ENCODE measurements at places on chromosomes 16 and 17.

GRCh38 chr16:26491101-26491670 is 575.5 kb upstream of the C16orf82 start:
- no peak for DNase-seq

DNA sequence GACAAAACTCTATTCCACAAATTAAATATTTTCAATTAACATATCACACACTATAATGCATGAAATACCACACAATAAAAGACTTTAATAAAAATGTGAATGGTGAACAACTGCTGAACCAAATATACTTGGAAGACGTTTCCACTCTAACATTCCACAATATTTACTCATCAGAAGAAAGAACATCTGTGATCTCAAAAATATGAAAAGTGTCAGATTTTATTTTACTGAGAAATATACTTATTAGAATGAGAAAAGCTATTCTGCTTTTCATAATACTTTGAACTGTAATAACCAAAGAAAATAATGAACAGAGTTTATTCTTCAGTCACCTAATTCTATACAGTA is 181.8 kb upstream of the AXIN2 start:
- no peak for DNase-seq

DNA sequence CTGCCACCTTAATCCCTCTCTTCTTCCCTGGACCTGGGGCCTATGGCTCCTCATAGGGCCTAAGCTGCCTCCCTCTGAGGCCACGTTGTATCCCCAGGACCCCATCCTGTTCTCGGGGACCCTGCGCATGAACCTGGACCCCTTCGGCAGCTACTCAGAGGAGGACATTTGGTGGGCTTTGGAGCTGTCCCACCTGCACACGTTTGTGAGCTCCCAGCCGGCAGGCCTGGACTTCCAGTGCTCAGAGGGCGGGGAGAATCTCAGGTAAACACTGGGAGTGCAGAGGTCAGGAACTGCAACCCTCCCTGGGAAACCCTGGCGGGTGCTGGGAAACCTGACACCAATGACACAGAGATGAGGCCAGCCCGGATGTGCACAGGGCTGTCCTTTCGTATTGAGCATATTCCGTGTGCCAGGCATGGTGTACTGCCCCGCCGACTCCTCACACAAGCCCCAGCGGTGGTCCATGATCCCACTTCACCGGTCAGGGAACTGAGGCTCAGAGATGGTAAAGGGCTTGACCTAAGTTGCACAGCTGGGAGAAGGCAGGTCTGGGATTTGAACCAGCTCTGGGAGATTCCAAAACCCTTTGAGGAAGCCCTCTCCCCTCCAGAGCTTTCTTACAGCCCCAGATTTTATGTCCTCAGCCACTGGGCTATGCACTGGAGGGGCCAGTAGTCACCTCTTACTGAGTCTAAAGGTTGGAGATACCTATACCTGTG is 22.9 kb downstream of the ANKRD40 start:
- DNase-seq: no peak

DNA sequence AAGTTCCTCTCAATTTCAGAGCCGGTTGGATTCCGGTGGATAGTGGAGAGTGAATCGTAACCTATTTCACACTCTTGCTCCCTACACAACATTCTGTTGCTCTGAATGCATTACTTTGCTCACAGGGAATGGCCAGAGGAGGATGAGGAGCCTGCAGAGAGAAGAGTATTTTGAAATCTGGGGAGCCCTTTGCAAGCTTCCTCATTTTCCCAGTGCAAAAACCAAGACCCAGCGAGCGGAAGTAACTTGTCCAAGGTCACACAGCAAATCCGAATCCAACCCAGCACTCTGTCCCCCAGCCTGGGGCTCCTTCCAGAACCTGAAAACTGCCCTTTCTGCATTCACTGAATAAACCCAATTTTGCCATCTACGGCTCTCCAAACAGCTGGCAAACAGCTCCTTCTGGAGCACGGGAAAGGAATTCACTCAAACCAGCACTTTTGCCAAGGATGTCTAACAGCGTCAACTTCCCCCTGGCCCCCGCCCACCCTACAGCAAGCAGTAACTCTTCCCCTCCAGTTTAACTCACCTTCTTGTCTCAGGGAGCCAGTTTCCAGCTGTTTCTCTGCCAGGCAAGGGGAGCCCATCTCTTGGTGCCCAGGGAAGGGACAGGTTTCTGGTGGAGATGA is 557 bp downstream of the KCNG4 start:
- DNase-seq: no peak

DNA sequence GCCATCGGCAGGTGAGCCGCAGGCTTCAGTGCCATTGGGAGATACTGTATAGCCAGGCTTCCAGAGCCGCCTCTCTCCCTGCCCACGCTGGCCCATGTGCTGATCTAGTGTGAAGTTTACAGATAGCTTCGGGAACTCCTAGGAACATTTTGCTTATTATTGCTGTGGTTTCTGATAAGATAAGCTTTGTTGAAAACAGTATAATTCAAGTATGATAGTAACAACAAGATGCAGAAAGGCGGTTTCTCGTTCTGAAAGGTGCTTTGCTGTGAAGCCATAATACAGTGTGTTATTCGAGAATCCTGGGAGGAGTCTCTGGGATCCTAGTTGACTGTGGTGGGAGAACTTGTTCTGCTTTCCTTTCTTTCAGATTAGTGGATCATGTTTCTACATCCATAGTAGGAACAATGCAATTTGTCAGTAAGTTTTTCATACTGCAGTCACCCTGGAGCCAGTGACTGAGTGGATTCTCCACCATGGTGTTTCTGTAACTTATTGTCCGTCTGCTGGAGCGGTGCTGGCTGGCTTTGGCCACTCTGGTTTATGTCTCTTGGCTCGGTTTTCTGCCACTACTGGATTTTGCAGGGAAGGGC is 31.5 kb downstream of the RAB11FIP3 start:
- no peak for DNase-seq

DNA sequence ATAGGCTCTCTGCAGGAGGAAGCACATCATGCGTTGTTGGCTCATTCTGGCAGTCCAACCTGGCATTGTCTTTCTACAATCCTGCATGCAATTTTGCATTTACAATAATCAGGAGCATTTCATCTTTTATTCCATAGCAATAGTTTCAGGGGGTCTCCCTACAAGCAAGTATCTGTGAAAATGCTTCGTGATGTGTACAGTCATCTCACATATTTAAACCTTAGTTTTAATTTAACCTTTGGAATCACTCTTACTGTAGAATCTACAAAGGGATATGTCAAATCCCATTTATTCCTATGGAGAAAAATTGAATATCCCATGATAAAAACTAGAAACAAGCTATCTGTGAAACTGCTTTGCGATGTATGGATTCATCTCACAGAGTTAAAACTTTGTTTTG is 112.0 kb upstream of the WSB1 start:
- no peak for DNase-seq

DNA sequence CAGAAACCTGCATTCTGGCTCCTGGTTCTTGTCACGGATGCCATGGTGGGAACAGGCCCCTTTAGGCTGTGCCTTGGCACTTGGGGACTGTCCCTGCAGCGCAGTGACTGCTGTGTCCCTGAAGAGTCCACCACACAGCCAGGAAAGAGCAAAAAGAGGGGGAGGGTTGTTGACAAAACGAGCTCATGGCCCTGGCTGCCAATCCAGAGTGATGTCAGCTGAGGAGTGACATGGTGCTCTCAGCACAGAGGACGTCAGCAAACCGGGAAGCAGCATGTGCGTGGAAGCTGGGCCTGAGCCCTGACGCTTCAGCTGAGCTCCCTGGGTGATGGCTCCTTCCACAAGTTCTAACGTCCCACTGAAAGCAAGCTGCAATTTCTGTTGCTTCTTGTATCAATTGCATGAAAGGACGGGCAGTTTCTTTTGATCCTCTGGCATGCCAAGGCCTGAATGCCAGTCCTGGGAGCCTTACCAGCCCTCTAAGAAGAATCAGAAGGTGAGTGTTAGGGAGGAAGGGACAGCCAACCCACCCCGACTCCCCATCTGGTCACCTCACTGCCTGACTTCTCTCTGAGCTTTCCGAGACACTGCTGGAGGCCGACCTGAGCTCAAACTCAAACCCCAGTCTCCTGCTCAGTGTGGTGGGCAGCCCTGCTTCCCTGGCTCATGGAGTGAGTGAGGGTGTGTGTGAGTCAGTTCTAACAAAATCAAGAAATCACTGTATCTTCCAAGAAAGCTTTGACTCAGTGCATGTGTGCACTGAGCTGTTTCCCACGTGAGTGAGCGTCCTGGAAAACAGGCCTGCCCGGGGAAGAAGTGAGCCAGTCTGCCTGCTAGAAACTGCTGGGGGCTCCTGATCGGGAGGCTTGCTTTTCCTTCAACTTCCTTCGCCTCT is 14.7 kb upstream of the WNT3 start:
- no peak for DNase-seq

DNA sequence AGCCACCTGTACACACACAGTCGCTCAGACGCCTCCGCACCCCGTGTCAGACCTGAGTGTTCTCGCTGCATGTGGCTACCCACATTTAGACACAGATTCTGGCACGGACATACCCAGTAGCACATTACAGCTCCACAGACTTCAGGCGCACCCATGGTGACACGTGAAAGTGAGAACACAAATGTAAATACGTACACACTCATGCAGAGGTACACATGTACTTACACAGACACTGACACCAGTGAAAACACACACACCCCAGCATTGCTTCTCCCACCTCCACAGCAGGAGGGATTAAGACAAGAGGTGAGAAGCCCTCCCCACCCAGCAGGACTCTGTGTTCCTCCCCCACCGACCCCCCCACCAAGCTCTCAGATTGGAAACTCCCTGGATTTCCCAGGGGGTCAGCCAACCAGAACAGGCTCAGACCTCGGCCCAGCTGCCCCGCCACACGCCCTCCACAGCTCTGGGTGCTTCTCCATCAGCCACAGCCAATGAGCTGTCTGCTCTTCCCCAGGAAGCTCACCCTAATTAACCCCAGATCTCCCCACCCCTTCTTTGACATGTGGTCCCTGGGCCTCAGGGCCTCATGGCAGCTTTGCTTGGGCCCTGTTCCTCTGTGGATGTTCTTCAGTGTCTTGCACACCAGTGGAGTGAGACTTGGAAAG is 5.3 kb upstream of the FOXN1 start:
- DNase-seq: no peak

- no peak for DNase-seq
Observed at GRCh38 chr16:22912654-22913053, 98.7 kb downstream of the HS3ST2 start.

DNA sequence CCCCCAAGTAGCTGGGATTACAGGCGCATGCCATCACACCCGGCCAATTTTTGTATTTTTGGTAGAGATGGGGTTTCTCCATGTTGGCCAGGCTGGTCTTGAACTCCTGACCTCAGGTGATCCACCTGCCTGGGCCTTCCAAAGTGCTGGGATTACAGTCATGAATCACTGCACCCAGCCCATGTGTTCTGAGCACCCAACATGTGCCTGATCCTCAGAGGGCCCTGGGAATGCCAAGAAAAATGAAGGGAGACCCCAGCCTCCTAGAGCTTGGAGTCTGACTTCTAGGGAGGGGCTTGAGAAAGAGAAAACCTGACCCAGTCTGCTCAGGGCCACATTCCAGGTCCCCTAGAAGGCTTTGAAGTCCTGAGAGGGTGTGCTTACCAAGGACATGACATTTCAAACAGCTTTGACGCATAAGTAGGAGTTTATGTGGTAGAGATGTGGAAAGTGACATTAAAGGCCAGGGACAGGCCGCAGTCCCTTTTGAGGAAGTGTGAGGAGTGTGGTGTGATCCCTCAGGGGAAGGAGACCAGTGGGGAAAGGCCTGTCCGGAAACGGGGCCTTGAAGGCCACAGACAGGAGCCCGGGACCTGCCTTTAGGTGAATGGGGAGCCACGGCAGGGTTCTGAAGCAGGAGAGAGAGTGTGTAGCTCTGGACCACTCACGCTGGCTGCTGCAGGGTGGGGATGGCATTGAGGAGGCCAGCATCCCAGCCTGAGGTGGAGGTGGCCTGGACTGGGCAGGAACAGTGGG is 1.1 kb upstream of the CCL22 start:
- DNase-seq: no peak

- no peak for DNase-seq
Observed at GRCh38 chr16:69111216-69111875, 5.9 kb downstream of the HAS3 start.

DNA sequence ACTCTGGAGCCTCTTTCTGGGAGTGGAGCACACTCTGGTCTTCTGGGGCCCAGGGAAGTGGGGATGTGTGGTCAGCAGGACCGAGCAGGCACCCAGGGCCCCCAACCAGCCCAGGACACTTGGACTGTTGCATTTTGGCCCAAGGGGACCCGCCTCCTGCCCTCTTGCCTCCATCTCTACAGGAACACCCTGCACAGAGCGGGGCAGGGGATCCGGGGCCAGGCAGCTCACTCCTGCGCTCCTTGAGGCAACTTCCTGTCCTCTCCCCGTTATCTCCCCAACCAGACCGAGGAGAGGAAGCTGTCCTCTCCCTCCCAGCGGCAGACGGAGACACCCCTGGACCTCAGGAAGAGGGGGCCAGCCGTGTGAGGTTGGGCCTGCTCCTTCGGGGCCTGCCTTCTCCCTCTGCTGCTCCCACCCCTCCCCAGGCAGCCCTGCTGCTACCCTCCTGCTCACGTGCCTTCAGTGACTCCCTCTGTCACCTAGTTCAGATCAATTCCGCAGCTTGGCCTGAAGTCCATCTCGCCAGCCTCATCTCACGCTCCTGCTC is 10.0 kb upstream of the ATP2A3 start:
- no peak for DNase-seq

GRCh38 chr17:67436233-67436632 is 59.2 kb downstream of the PITPNC1 start:
- DNase-seq: no peak

All from CD4-positive, alpha-beta T cell treated with Interleukin-21 for 1 hour (primary cell).